Esophagus squamous epithelium (tissue), 5 donors: ENCODE measurements at places on chromosomes 5 and 9.

GRCh38 chr5:58937031-58937681, 354.3 kb downstream of the RAB3C start:
- DNase-seq = no peak

- DNase-seq = no peak
Measured at GRCh38 chr9:126147936-126148870, 178.4 kb upstream of the MVB12B start.

- DNase-seq = no peak
Measured at GRCh38 chr5:176675676-176676360, 28.5 kb downstream of the TSPAN17 start.

GRCh38 chr5:124444147-124444775, 302.2 kb downstream of the ZNF608 start:
- DNase-seq = no peak

- DNase-seq = no peak
Measured at GRCh38 chr9:134984372-134985265, 66.9 kb upstream of the FCN1 start.

DNA sequence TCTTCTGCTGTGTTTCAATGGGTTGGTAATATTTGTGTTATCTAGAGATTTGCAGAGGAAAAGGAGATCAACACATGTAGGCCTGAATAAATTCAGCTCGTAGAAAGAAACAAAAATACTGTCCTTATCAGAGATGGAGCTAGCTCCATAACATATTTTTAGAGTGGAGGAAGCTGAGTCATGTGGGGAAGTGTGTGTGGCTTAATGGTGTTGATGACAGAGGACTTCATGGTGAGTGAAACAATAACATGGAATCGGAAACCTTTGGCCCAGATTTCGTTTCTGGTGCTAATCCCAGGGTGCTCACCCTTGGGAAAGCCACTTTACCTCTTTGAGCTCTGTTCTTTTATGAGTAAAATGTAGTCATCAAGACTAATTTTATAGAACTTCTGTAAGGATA, 825.0 kb downstream of the TLR4 start:
- DNase-seq = no peak
